Breast epithelium (tissue), 4 donors: ENCODE measurements at places on chromosomes 6 and 20. TPM values are rescaled to one million over a fixed set of nuclear protein-coding genes. Genes with fewer than 3 reads are reported as not detected.
A peak's percentile ranks its signal among the peaks of the same experiment; 100 is the strongest.

The SCGN gene
- 0.59 TPM for total RNA-seq

GRCh38 chr6:23414051-23414445, 712.0 kb upstream of the NRSN1 start:
- H3K36me3 ChIP-seq = no peaks in the 10 kb centered on the region
- no peaks in the 10 kb centered on the region for H3K4me1 ChIP-seq
- DNase-seq = no peak

- no peak overlapping the region for H3K4me3 ChIP-seq
- no peak for DNase-seq
- H3K27ac ChIP-seq = no peak overlapping the region
- no peaks in the 10 kb centered on the region for H3K36me3 ChIP-seq
- H3K4me1 ChIP-seq = no peaks in the 10 kb centered on the region
- H3K27me3 ChIP-seq = no peaks in the 10 kb centered on the region
These were observed 4.8 kb upstream of the GTF2H4 start for GRCh38 chr6:30903236-30903635.

GRCh38 chr20:22545045-22545444, 39.3 kb downstream of the FOXA2 start:
- DNase-seq = no peak
- no peak overlapping the region for H3K27ac ChIP-seq
- peaks cover 7% of the 10 kb centered on the region for H3K27me3 ChIP-seq
- no peaks in the 10 kb centered on the region for H3K36me3 ChIP-seq

DNA sequence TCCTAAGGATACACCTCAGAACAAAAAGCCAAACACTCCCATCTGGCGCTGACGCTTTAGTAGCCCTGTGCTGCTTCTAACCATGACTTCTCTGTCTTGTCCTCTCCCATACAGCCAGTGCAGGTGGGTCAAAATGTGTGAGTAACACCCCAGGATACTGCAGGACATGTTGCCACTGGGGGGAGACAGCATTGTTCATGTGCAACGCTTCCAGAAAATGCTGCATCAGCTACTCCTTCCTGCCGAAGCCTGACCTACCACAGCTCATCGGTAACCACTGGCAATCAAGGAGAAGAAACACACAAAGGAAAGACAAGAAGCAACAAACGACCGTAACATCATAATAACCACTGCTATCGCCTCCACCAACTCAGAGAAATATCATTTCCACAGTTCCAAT, 1.4 kb downstream of the DEFB132 start:
- no peaks in the 10 kb centered on the region for H3K4me1 ChIP-seq
- H3K36me3 ChIP-seq = no peaks in the 10 kb centered on the region
- H3K27me3 ChIP-seq = no peaks in the 10 kb centered on the region
- H3K27ac ChIP-seq = no peak overlapping the region
- DNase-seq = no peak

The TIAM2 gene
- 5.8 TPM for total RNA-seq

DNA sequence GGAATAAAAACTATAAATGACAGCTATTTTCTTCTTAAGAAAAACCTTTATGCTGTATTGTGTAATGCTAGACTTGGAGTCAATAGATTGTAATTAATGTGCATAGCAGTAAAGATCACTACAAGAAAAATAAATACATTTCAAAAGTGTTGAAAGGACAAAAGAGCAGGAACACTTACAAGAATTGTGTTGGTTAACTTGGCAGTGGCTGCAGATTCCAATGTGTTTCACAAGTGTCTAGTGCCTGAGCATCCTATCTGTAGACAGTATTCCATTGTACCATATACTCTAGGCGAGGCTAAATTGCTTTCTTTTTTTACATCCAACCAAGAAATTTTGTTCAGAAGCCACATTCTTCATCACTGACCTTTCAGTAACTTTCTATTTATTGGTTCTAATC, 924.1 kb downstream of the EPHA7 start:
- H3K27ac ChIP-seq = no peak overlapping the region
- no peaks in the 10 kb centered on the region for H3K36me3 ChIP-seq

DNA sequence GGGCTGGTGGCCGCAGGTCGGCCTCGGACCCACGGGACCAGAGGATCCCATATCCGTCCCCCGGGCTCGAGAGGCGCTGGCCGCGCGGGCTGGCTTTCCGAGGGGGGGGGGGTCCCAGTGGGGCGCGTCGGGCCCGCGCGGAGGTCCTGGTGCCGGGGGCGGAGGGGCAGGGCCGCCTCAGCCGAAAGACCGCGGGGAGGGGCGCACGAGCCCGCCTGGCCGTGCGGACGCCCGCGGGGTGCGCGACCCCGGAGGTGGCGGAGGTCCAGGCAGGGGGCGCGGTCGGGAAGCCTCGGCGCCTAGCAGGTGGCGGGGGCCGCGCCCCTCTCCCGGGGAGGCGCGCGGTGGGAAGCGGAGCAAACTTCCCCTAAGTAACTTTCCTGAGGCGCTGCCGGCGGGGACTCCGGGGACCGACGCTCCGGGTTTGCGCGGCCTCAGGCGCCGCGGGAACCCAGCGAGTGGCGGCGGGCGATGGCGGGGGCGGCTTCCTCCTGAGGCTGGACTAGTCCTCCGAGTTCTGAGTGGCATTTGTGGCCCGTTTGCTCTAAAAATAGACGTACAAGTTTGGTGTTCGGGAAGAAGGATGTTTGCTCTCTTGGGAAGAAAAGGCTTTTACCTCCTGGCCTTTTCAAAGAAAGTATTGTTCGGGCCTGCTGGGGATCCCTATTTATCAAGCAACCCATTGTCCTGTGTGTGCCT, 26.5 kb upstream of the BTBD3 start:
- H3K36me3 ChIP-seq = no peaks in the 10 kb centered on the region
- H3K27me3 ChIP-seq = no peaks in the 10 kb centered on the region
- peak overlapping the region; percentile 97 for H3K27ac ChIP-seq

The HCK gene
- total RNA-seq = 27.4 TPM

- H3K36me3 ChIP-seq = no peaks in the 10 kb centered on the region
- no peak overlapping the region for H3K4me3 ChIP-seq
- no peak overlapping the region for H3K27ac ChIP-seq
- DNase-seq = no peak
- no peaks in the 10 kb centered on the region for H3K4me1 ChIP-seq
These were observed 12.1 kb upstream of the XRN2 start for GRCh38 chr20:21291026-21291425.

The LY6G6F gene
- not detected for total RNA-seq

GRCh38 chr6:155678361-155678760, 222.7 kb upstream of the NOX3 start:
- DNase-seq = no peak

The OR12D3 gene
- not detected for total RNA-seq

GRCh38 chr6:53250176-53251032, 98.3 kb downstream of the ELOVL5 start:
- H3K4me3 ChIP-seq = no peak overlapping the region
- DNase-seq = no peak
- no peaks in the 10 kb centered on the region for H3K27me3 ChIP-seq
- no peak overlapping the region for H3K27ac ChIP-seq

GRCh38 chr20:52785679-52786078, 186.5 kb upstream of the TSHZ2 start:
- H3K4me1 ChIP-seq = no peaks in the 10 kb centered on the region
- peak; percentile 47 for DNase-seq
- no peaks in the 10 kb centered on the region for H3K36me3 ChIP-seq
- no peak overlapping the region for H3K4me3 ChIP-seq
- no peaks in the 10 kb centered on the region for H3K27me3 ChIP-seq
- no peak overlapping the region for H3K27ac ChIP-seq

GRCh38 chr6:25086500-25087091, 150.8 kb upstream of the RIPOR2 start:
- no peak overlapping the region for H3K4me3 ChIP-seq
- H3K4me1 ChIP-seq = no peaks in the 10 kb centered on the region
- no peaks in the 10 kb centered on the region for H3K27me3 ChIP-seq
- H3K27ac ChIP-seq = peak overlapping the region; percentile 13
- no peak for DNase-seq
- H3K36me3 ChIP-seq = peaks cover 6% of the 10 kb centered on the region

GRCh38 chr6:158309814-158310213, 2.5 kb upstream of the TULP4 start:
- no peak for DNase-seq
- H3K27ac ChIP-seq = no peak overlapping the region
- H3K4me1 ChIP-seq = no peaks in the 10 kb centered on the region
- no peak overlapping the region for H3K4me3 ChIP-seq

DNA sequence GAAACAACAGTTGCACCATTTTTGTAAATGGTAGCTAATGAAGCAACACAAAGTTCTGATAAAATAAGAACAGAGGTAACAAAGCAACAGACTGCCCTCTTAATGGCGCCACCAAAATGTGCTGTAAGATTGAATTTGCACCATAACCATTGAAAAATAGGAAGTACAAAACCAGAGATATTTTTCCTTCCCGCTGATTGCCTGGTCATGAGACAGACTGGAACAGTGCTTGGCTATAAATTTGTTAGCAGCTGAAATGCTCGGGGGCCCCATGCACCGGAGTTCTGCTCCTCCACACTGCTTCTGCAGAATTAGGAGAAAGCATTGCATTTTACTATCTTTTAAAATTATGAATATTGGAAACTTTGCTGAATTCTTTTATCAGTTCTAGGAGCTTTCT, 164.4 kb upstream of the QKI start:
- H3K27me3 ChIP-seq = no peaks in the 10 kb centered on the region
- DNase-seq = no peak
- no peak overlapping the region for H3K4me3 ChIP-seq

The CLVS2 gene
- not detected for total RNA-seq

The BCLAF1 gene
- total RNA-seq = 136 TPM

- H3K36me3 ChIP-seq = no peaks in the 10 kb centered on the region
- no peaks in the 10 kb centered on the region for H3K27me3 ChIP-seq
- H3K4me3 ChIP-seq = no peak overlapping the region
- DNase-seq = no peak
These were observed 114.5 kb downstream of the RALGAPA2 start for GRCh38 chr20:20597966-20598365.

- no peak for DNase-seq
- H3K36me3 ChIP-seq = no peaks in the 10 kb centered on the region
- no peaks in the 10 kb centered on the region for H3K4me1 ChIP-seq
- H3K27me3 ChIP-seq = no peaks in the 10 kb centered on the region
- H3K27ac ChIP-seq = no peak overlapping the region
These were observed 195.2 kb upstream of the HS3ST5 start for GRCh38 chr6:114537977-114538376.

DNA sequence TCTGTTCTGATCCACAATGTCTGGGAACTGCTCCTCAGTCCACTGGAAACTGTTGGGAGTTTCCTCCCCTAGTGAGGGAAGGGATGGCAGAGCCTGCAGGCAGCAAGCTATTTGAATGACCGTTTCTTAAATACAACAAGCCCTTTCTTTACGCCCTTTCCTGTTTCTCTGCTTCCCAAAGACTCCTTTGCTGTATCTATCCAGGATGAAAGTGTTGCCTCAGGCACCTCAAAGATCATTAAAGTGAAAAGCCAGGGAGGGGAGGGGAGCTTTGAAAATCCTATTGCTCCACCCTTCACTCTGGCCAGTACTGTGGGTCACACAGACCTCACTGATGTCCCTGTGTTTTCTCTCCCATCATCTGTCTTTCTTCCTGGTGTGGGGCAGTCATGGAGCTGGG, 213.1 kb downstream of the RNF144B start:
- no peak overlapping the region for H3K4me3 ChIP-seq
- H3K27ac ChIP-seq = no peak overlapping the region
- no peaks in the 10 kb centered on the region for H3K4me1 ChIP-seq
- H3K36me3 ChIP-seq = no peaks in the 10 kb centered on the region
- H3K27me3 ChIP-seq = no peaks in the 10 kb centered on the region

GRCh38 chr6:97668716-97669115, 385.7 kb upstream of the MMS22L start:
- no peak overlapping the region for H3K27ac ChIP-seq
- no peaks in the 10 kb centered on the region for H3K4me1 ChIP-seq
- H3K36me3 ChIP-seq = no peaks in the 10 kb centered on the region
- DNase-seq = no peak

The PTPRA gene
- 96.0 TPM for total RNA-seq
